ENCODE measurements at places on chromosomes 12 and 14.

- H3K36me3 ChIP-seq, result no peaks in the 10 kb centered on the region
- no peak overlapping the region for H3K27ac ChIP-seq
- H3K27me3 ChIP-seq, result no peaks in the 10 kb centered on the region
- H3K4me3 ChIP-seq, result no peak overlapping the region
- no peak for DNase-seq
These were observed 1035.9 kb downstream of the TRHDE start for GRCh38 chr12:73308079-73308478.

DNA sequence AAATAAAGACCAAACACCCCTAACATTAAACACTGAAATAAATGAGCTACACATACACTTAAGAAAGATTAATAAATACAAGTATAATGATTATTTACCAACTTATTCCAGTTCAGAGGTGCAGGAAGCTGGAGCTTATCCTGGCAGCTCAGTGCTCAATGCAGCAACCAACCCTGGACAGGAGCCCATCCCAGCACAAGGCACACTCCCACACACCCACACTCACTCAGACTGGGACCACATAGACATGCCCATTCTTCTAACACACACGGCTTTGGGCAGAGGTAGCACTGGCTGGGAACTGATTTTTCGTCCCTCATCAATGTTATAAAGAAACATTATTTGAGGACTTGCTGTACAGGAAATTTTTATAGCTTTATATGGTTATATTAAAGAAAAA lies 797.4 kb downstream of the RPS29 start:
- no peak overlapping the region for H3K27ac ChIP-seq
- no peak for DNase-seq
- H3K4me3 ChIP-seq, result no peak overlapping the region
- H3K4me1 ChIP-seq, result no peaks in the 10 kb centered on the region
- H3K36me3 ChIP-seq, result no peaks in the 10 kb centered on the region
- H3K27me3 ChIP-seq, result no peaks in the 10 kb centered on the region

- no peaks in the 10 kb centered on the region for H3K36me3 ChIP-seq
- H3K27ac ChIP-seq, result no peak overlapping the region
- H3K27me3 ChIP-seq, result no peaks in the 10 kb centered on the region
- H3K4me1 ChIP-seq, result no peaks in the 10 kb centered on the region
- H3K4me3 ChIP-seq, result no peak overlapping the region
These were observed 11.2 kb upstream of the TCP11L2 start for GRCh38 chr12:106291342-106291741.

DNA sequence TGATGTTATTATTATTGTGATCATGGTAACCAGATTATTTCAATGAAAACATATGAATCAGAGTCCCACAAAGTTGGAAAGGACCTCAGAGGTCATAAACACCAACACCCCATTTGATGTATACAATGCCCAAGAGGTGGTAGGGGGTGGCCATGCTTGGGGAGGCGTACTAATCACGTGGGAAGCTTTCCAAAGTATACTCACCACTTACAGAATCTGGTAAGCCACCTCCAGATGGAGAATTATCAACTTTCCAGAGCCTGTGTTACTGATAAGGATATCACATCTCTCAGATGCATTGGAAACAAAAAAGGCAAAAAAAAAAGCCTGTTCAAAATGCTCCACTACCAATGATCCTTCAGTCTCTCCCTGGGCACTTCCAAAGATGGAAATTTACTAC lies 8.4 kb downstream of the DAD1 start:
- no peaks in the 10 kb centered on the region for H3K36me3 ChIP-seq
- no peak for DNase-seq
- no peaks in the 10 kb centered on the region for H3K27me3 ChIP-seq
- H3K4me3 ChIP-seq, result no peak overlapping the region
- no peak overlapping the region for H3K27ac ChIP-seq
- H3K4me1 ChIP-seq, result peaks cover 45% of the 10 kb centered on the region

DNA sequence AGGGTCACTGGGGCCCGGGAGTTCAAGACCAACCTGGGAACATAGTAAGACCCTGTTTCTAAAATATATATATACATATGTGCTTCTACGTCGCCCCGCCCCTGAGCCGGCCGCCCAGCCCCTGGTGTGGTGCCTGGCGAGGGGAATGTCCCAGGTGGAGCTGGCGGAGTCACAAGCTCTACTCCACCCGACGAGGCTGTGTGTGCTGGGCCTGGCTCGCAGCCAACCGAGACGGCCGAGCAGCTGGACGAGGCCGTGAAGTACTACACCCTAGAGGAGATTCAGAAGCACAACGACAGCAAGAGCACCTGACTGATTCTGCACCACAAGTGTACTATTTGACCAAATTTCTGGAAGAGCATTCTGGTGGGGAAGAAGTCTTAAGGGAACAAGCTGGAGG lies 22.1 kb upstream of the ITPK1 start:
- H3K27me3 ChIP-seq, result no peaks in the 10 kb centered on the region
- H3K36me3 ChIP-seq, result no peaks in the 10 kb centered on the region

DNA sequence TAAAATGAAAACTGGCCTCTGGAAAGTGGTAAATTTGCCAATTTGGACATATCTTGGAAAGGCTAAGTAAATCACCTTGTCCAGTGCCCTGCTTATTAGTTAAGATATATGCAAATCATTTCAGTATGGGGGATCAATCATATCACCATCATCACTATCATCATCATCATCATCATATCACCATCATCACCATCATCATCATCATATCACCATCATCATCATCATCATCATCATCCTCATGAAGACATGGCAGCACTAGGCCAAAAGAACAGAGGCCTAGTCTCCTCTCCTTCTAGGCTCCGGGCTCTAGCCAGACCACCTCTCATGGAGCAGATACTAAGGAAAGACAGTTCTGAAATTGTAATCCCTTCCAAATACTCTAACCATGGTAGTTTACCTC lies 20.3 kb downstream of the OTX2 start:
- no peak for DNase-seq
- H3K27ac ChIP-seq, result no peak overlapping the region
- H3K36me3 ChIP-seq, result no peaks in the 10 kb centered on the region
- H3K4me1 ChIP-seq, result peaks cover 6% of the 10 kb centered on the region
- no peak overlapping the region for H3K4me3 ChIP-seq

- no peaks in the 10 kb centered on the region for H3K36me3 ChIP-seq
- H3K4me3 ChIP-seq, result no peak overlapping the region
- H3K4me1 ChIP-seq, result no peaks in the 10 kb centered on the region
- peaks cover 3% of the 10 kb centered on the region for H3K27me3 ChIP-seq
These were observed 58.7 kb downstream of the TUNAR start for GRCh38 chr14:95935228-95935822.

GRCh38 chr12:9264546-9264945 lies 56.4 kb upstream of the PZP start:
- no peaks in the 10 kb centered on the region for H3K27me3 ChIP-seq
- H3K4me1 ChIP-seq, result no peaks in the 10 kb centered on the region
- no peak overlapping the region for H3K27ac ChIP-seq
- no peaks in the 10 kb centered on the region for H3K36me3 ChIP-seq

DNA sequence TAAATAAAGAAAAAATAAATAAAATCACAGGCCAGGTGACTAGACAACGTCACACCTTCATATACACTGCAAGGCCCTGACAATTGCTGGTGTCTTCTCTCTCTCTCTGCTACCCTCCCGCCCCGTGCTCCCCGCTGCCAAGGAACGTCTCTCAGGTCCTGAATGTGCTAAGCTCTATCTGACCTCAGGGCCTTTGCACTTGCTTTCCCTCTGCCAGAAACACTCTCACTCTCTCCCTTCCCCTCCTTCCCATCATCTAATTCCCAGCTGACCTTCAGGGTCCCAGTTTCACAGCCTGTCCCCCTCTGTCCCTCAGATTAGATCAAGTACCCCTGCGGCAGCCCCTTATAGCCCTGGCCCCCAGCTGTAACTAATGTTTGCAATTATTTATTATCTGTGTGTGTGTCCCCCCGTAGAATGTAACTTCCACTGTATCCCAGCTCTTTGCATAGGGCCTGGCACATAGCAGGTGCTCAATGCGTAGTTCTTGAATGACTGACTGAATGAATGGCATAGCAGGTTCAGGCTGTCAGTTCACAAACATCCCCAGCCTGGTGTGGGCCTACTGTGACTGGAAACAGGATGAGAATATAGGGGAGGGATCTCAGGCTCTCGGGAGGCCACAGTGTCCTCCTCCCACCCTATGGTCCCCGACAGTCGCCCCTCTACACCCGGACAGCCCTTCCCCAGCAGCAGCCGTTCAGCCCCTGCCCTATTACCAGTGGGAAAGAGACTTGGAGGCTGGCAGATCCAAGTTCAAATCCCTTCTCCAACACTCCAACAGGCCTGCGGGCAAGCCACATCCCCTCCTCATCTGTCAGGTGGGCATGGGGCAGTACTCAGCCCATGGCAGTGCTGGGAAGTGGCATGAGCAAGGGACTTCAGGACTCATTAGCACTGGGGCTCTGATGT lies 6.6 kb downstream of the BEGAIN start:
- no peaks in the 10 kb centered on the region for H3K4me1 ChIP-seq
- no peak overlapping the region for H3K4me3 ChIP-seq
- H3K27me3 ChIP-seq, result no peaks in the 10 kb centered on the region
- DNase-seq, result no peak
- no peaks in the 10 kb centered on the region for H3K36me3 ChIP-seq

- H3K27ac ChIP-seq, result no peak overlapping the region
- DNase-seq, result no peak
- H3K36me3 ChIP-seq, result peaks cover 6% of the 10 kb centered on the region
- no peaks in the 10 kb centered on the region for H3K27me3 ChIP-seq
- H3K4me1 ChIP-seq, result peaks cover 25% of the 10 kb centered on the region
These were observed 3.8 kb downstream of the BCDIN3D start for GRCh38 chr12:49838973-49839633.

DNA sequence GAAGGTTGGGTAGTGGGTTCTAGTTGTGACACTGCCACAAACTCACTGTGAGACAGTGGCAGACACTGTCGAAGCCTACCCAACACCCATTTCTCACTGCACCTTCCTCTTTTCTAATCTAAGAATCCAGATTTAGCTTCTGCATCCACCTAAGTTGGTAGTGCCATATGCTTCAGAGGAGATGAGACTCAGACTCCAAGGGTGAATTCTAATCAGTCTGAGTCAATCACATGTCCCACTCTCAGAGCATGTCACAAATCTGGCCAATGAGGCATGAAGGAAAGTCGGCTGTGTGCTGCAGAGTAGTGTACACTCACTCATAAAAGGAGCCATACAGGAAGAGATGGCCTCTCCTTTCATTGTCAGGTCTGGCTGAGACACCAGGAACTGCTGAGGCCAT lies 102.1 kb upstream of the RAP1B start:
- no peaks in the 10 kb centered on the region for H3K4me1 ChIP-seq
- H3K4me3 ChIP-seq, result no peak overlapping the region
- H3K27ac ChIP-seq, result no peak overlapping the region

GRCh38 chr12:89663577-89664357 lies 44.9 kb downstream of the ATP2B1 start:
- peaks cover 5% of the 10 kb centered on the region for H3K36me3 ChIP-seq
- H3K4me1 ChIP-seq, result peaks cover 9% of the 10 kb centered on the region
- H3K27me3 ChIP-seq, result no peaks in the 10 kb centered on the region
- no peak for DNase-seq

DNA sequence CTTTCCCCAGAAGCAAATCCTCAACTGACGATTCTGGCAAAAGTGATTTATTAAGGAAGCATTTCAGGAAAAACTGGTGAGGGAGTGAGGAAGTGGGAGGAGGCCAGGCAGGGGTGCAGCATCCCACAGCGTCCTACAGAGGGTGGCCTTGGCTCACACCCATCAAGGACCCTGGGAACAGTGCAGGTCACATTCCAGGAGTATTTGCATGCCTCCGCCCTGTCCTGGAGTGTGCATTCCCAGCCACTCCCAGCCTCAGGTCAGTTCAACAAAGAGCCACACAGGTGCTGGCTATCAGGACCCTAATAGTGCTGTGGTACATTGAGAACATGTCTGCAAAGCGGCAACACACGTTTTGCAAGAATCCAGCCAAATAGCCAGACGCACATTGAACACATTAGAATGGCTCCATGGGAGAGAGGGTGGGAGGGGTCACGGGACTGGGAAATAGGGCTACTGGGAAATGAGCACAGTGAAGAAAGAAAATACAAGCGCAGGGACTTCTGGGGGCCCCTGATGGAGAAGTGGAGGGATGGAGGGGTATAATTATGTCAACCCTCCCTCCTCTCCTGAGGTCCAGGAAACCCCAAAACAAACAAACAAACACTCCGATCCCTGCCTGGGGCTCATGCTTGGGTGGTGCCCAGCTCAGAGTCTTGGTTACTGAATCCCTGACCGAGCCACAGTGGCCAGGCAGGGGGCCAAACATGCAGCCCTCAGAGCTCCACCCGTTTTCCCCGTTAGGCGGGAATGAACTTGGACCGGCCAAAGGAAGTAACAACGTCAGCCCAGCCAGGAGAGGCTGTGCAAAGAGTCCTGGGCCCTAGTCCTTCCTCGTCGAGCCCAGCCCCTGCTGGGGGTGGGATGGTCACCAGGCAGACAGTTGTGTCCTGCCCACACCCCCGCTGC lies 36.5 kb downstream of the CMKLR1 start:
- H3K27ac ChIP-seq, result no peak overlapping the region
- H3K27me3 ChIP-seq, result no peaks in the 10 kb centered on the region
- DNase-seq, result no peak
- H3K4me3 ChIP-seq, result no peak overlapping the region

- peaks cover 19% of the 10 kb centered on the region for H3K27me3 ChIP-seq
- H3K4me3 ChIP-seq, result no peak overlapping the region
- DNase-seq, result no peak
- no peak overlapping the region for H3K27ac ChIP-seq
These were observed 102.5 kb upstream of the RTL1 start for GRCh38 chr14:101006008-101006407.

GRCh38 chr12:124115496-124115895 lies 142.5 kb downstream of the ZNF664 start:
- no peaks in the 10 kb centered on the region for H3K27me3 ChIP-seq
- no peak for DNase-seq
- H3K27ac ChIP-seq, result no peak overlapping the region

DNA sequence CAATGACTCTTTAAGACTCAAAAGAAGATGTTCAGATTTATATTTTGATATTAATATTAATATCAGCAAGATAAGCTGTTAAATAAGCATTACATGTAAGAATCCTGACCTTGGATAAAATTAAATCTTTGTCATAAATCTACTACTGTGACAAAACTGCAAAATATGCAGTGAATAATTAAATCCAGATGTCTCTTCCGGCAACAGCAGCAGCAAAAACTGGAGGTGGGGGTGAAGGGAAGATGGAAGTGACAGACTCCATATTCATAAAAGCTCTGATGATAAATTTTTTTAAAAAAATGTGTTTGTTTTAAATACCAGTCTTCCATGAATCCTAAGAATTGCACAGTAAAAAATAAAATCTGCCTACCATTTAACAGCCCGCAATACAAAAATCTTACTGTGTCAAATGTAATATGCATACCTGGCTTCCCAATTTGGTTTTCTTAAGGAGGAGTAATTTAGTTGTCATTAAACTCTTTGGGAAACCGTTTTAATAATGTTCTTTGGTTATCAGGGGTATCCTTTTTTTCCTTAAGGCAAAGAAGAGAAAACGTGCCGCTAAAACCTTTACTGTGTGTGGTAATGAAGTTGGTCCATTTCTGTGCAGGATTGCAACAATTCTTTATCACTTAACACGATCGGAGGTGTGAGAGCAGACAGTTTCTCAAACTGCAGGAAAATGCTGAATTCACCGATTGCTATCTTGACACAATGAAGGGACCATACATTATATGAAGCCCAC lies 478.2 kb downstream of the DIO2 start:
- H3K27me3 ChIP-seq, result no peaks in the 10 kb centered on the region
- H3K4me1 ChIP-seq, result no peaks in the 10 kb centered on the region
- DNase-seq, result no peak
- no peak overlapping the region for H3K4me3 ChIP-seq
- H3K27ac ChIP-seq, result no peak overlapping the region

All from CD4-positive, alpha-beta T cell (primary cell).